Fibroblast of mammary gland (primary cell): ENCODE measurements at places on chromosomes 11 and 22.

- no peak for DNase-seq
Measured at GRCh38 chr11:105100206-105100605, 39.4 kb downstream of the CARD18 start.

DNA sequence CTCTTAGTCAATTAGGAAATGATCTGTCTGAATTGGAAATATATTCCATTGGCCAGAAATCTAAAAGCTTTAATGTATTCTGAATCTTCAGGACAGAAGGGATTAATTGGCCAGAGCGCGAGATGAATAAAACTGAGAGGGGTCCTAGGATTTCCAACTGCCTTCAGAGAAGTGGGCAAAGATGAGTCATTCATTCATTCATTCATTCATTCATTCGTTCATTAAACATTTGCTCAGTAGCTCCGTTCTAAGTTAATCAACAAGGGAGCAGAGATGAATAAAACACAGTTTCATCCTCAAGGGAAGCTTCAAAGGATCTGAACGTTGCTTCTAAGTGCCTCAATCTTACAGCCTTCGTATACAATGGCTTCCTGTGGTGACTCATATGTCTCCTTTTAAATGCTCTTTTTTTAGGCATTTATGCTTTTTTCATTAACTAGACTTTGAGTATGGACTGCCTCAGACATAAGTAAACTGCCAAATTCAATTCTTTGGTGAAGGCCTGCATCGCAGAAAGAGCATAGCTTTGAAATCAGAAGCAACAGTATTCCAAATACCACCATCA lies 537.4 kb upstream of the CCDC90B start:
- no peak for DNase-seq

- no peak for DNase-seq
Measured at GRCh38 chr11:2084721-2085120, 54.5 kb downstream of the IGF2 start.

- peak; percentile 6 for DNase-seq
Measured at GRCh38 chr11:83970061-83970671, 684.0 kb upstream of the CCDC90B start.

GRCh38 chr11:130409594-130410388 lies 18.6 kb downstream of the ADAMTS8 start:
- DNase-seq: no peak

- no peak for DNase-seq
Measured at GRCh38 chr11:75147875-75148263, 3.0 kb upstream of the SLCO2B1 start.

DNA sequence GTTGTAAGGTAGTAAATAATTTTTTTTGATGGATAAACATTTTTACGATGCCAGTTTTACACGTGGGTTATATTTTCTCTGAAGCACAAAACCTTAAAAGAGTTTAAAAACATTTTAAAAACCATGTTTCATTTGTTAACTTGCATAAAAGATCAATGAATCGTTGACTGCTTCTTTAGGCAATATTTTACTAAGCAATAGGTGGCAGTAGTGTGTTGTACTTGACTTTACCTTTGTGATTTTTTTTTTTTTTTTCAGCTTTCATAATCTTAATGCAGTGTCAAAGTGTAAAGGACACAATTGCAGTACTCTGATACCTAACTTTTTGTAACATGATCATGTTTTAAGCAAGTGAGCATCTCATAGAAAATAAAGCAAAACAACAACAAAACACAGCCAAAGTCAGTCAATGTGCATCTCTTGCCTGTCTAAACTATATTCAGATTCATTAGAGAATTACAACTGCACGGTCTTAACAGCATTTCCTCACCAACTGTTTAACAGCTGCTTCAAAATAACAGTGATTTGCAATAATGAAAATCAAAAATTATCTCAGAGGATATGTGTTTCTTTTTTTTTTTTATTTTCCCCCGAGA lies 27.7 kb downstream of the DNAJC24 start:
- peak; percentile 38 for DNase-seq

GRCh38 chr11:110527146-110527545 lies 97.4 kb downstream of the FDX1 start:
- peak; percentile 46 for DNase-seq

DNA sequence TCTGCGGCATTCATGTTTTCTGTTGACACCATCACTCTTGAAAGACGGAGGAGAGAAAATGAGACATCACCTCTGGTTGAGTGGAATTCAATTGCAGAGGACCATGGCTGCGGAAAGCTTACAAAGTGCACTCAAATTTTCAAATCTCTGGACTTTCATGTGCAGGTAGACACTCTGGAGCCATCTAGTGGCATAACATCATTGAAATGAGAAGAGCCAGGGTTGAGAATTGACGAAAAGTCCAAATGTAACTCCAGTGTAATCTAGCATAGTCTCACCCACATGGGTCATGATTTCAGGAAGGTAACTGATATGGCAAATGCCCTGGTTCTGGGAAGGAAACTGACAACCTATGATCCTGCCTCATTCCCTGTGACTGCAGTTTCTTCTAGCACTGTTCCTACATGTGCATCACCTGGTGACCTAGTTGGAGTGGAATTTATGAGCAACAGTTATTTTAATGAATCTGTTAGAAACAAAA lies 687.8 kb downstream of the KCNA4 start:
- DNase-seq: peak; percentile 61

DNA sequence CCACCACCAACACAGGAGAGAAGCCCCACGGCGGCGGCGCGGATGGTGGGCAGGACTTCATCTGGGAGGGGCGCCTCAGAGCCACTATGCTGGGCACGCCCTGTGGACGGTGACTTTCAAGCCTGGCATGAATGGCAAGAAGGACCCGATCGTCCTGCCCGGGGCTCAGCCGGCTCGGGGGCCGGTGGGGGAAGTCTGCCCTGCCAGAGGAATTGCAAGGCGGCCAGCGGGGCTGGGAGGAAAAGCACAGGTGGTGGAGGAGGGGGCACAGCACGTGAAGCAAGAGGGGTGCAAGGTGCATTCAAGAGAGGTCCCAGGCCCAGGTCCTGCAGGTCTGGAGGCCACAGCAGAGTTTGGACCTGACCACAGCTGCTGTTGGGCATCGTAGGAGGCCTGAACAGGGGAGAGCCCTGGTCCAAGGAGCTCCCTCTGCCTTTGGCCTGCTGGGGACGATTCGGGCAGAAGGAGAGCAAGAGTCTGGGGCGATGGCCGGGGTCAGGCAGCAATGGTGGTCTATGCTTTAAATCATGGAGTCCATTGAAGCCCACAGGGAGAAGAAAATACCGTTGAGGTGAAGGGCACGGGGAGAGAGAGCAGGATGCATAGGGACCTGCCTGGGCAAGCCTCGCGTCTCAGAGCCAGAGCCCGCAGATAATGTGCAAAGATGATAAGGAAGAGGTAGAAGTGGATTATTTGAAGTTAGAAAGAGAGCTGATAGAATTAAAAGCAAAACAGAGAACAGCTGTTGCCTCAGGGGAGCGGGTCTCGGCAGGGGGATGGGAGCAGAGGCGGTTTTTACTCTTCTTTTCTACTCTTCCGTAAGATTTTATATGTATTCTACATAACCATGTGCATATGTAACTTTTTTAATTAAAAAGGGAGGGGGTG lies 82.6 kb upstream of the SHISAL1 start:
- no peak for DNase-seq

DNA sequence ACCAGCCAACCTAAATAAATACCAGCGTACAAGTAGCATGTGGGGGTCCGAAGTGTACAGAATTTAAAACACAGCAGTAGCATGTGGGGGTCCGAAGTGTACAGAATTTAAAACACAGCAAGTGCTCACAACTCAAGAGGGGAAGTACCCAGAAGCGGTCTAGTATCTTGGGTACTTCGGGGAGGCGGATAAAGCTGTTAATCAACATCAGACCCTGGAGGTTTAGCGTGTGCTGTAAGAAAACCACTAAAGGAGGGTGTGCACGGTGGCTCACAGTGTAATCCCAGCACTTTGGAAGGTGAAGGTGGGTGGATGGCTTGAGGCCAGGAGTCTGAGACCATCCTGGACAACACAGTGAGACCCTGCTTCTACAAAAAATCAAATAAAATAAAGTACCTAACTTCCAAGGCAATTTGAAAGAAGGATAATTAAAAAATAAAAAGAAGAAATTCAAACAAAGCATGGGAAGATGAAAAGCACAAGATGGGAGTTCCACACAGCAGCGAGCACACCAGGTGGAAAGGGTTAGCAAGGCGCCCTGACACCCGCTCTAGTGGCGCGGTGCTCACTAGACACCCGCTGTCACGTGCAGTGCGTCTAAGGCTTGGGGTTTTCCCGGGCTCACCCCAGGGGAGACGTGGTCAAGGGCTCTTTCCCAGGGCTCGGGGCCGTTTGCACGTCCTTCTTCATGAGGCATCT lies 35.0 kb upstream of the MOB2 start:
- DNase-seq: no peak

DNA sequence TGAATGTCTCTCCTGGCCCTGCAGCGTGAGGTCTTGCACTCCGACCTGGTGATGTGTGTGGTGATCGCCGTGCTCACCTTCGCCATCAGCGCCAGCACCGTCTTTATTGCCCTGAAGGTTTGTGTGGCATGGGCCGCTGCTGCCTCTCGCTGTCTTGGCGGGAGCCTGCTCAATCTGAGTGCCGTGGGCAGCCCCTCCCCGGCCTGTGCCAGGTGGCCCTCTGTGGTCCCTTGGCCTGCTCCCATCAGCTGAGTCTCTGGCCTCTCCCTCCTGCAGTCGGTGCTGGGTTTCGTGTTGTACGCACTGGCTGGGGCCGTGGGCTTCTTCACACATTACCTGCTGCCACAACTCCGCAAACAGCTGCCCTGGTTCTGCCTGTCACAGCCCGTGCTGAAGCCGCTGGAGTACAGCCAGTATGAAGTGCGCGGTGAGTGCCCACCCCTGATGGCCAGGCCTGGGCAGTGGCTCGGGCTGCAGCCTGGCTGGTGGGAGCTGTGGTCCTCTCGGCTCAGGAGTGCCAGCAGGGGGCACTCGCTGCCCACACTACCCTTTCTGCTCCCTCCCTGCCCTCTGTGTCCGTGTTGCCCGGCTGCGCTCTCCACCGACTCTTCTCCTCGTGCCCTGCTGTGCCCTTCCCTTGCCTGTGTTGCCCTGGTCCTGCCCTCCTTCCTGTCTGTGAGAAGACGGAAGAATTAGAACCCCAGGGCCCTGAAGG lies 10.2 kb downstream of the PCNX3 start:
- peak; percentile 41 for DNase-seq

GRCh38 chr11:25794804-25795203 lies 537.1 kb upstream of the ANO3 start:
- DNase-seq: no peak

- DNase-seq: no peak
Measured at GRCh38 chr11:65032216-65032615, 5.0 kb downstream of the SNX15 start.

GRCh38 chr22:27545085-27545484 lies 256.5 kb downstream of the MN1 start:
- no peak for DNase-seq

DNA sequence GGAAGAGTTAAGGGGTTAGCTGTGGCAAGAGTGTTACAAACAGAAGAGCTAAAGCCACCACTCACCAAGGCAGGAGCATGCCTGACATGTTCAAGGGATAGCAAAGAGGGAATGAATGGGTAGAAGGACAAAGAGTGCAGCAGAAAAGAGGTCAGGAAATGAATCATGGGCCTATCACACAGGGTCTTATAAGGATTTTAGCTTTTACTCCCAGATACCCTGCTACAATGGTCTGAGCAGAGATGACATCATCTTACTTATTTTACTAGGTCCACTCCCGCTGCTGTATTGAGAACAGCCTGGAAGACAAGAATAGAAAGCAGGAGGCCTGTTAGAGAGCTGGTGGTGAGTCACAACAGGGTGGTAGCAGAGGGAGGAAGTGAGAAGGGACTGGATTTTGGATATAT lies 9.8 kb downstream of the TRAF6 start:
- peak; percentile 92 for DNase-seq

DNA sequence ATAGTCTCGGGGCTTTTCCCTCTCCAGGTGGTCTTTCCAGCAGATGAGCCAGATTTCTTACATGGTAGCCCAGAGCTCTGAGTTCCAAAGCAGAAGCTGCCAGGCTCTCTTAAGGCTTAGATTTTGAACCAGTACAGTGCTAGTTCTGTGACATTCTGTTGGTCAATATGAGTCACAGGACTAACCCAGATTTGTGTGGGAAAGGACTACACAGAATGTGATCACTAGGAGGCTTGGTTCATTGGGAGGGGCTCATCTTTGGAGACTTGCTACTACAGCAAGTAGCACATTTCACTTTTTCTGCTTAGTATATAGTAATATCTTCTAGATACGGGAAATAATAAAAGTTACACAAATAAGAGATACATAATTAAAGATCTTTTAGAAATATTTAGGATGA lies 24.1 kb downstream of the RNF214 start:
- DNase-seq: peak; percentile 85

- DNase-seq: no peak
Measured at GRCh38 chr11:35394941-35395340, 24.4 kb downstream of the SLC1A2 start.

DNA sequence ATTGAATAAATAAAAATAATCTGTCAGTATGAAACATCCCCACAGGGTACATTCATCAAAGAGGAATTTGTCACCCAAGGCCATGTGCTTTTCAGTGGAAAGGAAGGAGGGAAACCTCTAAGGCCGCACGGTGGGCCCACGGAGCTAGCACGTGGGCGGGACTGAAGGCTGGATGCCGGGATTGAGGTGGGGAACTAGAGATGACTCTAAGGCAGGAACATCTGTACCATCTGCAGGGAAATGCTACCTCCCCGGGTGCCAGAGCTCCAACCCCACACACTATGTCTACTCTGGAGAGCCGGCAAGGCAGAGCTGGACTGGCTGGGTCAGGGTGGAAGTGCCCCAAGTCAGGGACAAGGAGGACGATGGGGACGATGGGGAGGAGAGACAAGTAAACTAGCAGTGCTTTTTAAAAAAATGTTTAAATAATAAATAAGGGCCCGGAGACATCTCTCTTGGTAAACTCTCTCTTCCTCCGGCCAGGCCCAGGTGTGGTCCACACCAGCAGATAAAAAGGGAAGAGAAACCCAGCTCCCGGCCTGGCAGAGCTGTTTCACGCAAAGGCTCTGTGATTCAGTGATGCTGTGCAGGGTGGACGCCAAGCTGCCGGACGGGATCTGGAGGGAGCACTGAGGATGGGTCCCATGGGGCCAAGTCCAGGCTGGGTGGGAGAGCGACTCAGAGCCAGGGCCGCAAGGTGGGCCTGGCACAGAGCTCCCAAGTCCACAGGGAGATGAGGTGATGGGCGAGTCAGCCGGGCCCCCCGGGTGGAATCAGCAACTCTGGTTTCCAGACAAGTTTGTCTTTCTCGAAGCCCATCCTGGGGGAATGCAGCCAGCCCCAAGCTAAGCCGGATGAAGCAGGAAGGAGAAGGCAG lies 5.8 kb downstream of the LIF start:
- DNase-seq: peak; percentile 25

DNA sequence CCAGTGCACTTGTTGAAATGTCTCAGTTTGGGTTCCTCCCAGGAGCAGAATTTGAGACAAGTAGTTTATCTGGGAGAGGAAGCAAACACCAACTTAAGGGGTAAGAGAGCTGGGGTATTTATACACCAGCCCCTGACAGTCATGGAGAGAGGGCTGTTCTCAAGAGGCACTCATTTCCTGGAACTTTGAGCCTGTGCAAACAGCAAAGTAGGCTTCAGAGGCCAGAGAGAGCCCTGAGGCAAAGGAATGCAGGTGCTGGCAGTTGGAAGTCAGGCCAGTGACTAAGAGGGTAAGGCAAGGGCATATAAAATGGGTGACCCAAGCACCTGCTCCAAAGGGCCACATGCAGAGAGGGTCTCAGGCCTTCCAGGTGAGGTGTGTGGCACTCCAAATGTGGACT lies 16.1 kb downstream of the MS4A18 start:
- DNase-seq: no peak

- DNase-seq: no peak
Measured at GRCh38 chr11:44811841-44812448, 85.2 kb downstream of the TSPAN18 start.

- DNase-seq: no peak
Measured at GRCh38 chr22:41535244-41535643, 9.0 kb downstream of the POLR3H start.

- no peak for DNase-seq
Measured at GRCh38 chr22:48559647-48560388, 1267.9 kb downstream of the BRD1 start.
